ENCODE measurements at places on chromosomes 5 and 9.

- no peak for DNase-seq
Observed at GRCh38 chr5:133687212-133688061, 75.1 kb upstream of the FSTL4 start.

DNA sequence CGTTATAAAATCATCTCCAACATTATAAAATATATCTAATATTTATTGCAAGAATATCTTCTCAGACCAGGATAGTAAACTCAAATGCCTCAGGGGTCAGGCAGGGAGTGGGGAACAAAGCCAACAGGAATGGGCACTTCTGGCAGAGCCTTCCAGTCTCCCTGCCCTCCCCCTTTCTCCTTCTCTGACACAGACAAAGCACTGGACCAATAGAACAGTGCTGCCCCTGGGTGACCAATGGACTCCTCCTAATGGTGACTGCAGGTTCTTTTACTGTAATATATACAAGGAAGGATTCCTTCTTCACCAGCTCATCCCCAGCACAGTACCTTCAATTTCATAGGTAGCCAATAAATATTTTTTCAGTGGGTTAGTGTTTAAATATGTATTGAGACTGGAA lies 31.1 kb upstream of the MAMDC2 start:
- DNase-seq = no peak

GRCh38 chr9:127865645-127866464 lies 11.4 kb upstream of the ENG start:
- DNase-seq = no peak

DNA sequence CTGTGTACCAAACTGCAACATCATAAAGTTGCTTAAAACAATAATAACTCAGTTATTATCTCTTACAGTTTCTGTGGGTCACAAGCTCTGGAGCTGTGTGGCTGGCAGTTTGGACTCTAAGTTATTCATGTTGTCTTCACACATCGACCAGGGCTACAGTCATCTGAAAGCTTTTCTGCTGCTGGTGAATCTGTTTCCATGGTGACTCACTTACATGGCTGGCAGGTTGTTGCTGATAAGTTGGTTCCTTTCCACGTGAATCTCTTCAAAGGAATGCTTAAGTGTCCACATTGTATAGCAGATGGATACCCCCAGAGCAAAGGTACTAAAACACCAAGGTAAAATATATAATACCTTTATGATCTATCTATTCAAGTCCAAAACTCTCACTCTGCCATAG lies 44.8 kb upstream of the CYLC2 start:
- no peak for DNase-seq

- DNase-seq = no peak
Observed at GRCh38 chr5:65708145-65708544, 13.8 kb downstream of the SGTB start.

DNA sequence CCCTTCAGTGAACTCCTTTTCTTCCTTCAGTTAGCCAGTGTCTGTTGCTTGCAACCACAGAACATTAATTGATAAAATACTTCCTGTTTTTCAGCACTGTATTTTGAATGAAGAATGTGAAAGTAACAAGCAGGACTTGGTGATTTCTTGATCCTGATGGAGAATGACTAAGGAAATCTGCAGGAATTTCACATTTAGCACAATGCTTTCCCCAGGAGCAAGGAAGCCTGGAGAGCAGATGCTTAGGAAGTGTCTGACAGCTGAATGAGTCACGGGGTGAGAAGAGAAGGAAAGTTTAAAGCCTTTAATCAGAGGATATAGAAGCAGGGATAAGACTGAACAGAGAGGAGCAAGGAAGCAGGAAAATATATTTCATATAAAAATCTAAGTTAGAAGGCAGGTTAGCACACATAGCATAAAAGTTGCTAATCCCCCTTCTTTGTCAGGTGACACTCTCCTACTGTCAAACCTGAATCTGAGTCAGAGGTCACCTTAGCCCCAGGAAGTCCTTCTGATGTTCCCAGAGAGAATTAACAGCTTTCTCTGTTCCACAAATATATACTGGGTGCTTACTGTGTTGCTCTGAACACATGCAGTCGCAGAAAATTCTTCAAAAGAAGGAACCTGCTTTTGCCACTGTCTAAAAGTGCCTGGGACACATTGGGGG lies 59.7 kb downstream of the GNA14 start:
- DNase-seq = peak; percentile 51

DNA sequence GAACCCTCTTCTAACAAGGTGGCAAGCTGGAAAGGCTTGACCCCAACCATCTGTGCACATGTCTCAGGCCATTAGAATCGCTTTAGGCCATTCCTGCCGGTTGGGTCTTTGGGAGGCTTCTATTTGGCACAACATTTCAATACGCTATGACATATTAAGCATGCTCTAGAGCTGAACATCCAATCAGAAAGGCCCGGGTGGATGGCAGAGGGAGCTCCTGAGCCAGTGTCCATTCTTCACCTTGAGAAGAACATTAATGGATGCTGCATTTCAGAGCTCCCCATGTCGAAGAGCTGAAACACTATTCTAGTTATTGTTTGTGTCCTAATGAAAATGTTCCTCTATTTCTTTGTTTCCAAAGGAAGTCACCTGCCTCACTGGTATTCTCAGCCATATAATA lies 12.8 kb downstream of the SPATA9 start:
- no peak for DNase-seq

- no peak for DNase-seq
Observed at GRCh38 chr5:80790698-80791097, 135.9 kb upstream of the DHFR start.

DNA sequence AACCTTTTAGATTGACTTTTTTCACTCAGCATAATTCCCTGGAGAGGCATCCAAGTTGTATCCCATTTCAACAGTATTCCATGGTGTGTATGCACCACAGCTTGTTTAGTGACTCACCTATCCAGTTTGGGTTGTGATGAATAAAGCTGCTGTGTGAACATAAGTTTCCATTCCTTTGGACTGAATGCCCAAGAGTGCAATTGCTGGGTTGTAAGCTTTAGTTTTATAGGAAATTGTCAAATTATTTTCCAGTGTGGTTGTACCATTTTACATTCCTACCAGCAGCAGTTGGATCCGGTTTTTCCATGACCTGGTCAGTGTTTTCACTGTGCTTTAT lies 60.9 kb upstream of the TMED7 start:
- DNase-seq = peak; percentile 14

GRCh38 chr5:129977810-129978209 lies 73.5 kb downstream of the CHSY3 start:
- no peak for DNase-seq

DNA sequence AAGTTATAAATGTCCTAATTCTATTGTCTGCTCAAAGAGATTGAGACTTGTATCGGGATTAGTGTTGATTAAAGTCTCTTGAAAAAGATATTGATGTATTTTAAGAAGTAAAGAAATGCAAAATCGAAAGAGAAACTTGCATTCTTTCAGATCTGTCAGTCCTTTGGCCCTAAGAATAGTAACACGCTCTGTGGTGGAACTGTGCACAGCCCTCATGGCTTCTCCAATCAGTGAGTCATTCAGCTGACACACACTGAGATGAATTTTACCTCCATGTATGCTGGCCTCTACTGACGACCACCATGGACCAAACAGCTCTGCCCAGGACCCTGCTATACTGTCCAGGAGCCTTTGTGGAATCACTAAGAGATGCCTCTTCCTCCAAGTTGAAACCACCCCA lies 232.4 kb downstream of the ESM1 start:
- DNase-seq = no peak

DNA sequence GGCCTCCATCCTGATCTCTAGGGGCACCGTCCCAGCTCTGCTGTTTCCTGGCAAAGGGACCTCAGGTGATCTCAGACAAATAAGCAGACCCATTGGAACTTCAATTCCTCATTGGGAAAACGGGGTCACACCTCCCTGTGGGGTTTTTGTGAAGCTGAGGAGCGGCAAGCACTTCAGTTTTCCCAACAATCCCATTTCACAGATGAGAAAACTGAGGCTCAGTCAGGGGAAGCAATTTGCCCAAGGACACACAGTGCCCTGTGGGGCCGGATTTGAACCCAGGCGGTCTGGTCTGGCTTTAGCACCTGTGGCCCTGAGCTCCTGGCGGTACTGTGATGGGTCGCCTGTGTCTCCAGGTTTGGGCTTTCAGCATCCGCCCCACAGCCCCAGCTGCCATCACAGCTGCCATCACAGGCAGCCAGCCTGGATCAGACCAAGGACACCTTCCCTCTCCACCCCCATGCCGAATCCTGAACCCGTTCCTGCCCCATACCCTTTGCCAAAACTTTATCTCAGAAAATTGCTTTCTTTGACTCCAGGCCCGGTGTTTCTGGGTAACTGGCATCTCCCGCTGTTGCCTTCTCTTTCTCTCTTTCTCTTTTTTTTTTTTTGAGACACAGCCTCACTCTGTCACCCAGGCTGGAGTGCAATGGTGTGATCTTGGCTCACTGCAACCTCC lies 26.4 kb downstream of the NCS1 start:
- no peak for DNase-seq

DNA sequence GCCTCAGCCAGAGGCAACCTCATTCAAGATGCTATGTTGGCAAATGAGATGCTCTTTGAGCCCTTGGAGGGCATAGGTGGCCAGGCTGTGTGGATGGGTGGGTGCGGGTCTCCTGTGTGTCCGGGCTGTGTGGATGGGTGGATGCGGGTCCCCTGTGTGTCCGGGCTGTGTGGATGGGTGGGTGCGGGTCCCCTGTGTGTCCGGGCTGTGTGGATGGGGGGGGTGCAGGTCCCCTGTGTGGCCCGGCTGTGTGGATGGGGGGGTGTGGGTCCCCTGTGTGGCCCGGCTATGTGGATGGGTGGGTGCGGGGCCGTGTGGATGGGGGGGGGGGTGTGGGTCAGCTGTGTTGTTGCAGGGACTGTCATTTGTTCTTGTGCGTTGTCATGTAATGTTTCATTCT lies 136.6 kb upstream of the COL5A1 start:
- no peak for DNase-seq

DNA sequence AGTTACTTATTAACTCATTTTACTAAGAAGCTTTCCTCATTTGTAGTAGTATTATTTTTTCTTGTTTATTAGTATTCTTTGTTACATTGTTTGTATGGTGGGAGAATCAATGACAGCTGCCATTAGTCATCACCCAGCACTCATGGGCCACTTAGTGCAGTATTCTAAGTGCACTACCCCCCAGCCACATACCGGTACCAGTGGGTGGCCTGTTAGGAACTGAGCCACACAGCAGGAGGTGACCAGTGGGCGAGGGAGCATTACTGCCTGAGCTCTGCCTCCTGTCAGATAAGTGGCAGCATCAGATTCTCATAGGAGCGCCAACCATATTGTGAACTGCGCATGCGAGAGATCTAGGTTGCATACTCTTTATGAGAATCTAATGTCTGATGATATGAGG lies 24.2 kb upstream of the CAMLG start:
- DNase-seq = no peak

GRCh38 chr5:113050721-113051382 lies 74.3 kb downstream of the DCP2 start:
- no peak for DNase-seq

- no peak for DNase-seq
Observed at GRCh38 chr5:107153283-107153682, 517.5 kb downstream of the EFNA5 start.

DNA sequence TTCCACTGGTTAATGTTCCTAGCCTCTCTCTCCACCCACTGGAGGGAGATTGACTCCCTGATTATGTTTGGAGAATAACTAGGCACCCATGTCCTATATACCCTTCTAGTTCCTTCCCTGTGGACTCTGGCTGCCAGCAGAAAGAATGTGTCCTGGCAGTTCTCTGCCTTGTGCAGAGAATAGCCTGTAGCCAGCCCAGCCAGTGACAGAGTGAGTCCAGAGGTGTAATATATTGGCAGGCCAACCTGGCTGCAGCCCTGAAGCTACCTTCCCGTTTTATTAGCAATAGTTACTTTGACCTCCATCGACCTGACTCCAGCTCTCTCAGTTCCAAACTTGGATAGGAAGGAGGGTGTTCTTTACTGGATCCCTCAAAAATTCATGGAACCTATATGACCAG lies 8.1 kb downstream of the SETD9 start:
- no peak for DNase-seq

- no peak for DNase-seq
Observed at GRCh38 chr5:105032917-105033316, 1470.3 kb upstream of the NUDT12 start.

DNA sequence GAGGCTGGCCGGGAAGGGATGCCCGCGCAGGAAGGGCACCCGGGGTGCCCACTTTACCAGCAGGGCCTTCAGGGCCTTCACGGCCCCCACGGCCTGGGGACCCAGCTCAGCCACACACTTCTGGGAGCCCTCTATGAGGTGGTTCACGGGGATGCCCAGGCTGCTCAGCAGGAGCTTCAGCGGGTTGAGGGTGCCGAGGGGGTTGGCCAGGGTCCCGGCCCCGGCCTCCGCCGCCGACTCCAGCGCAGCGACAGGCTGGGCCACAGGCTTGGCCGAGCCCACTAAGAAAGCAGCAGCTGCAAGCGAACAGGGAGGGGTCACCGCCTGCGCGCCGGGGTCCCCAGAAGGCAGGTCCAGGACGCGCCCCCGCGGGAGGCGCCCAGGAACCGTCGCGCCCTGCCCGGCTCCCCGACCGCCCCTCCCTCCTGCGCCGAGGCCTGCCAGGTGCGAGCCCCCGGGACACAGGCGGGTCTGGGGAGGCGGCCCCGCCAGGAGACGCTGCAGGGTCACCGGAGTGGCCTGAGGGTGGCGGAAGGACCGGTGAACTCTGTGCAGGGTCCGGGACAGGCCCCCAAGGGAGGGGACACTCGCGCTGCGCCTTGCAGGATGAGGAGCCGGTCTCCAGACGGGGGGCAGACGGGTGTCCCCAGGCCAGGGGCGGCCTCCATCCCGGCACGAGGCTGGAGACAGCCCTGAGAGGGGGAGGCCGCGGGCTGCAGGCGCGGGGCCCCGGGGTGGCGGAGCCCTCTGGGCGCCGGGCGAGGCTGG lies 572 bp downstream of the SCGB3A1 start:
- DNase-seq = no peak

DNA sequence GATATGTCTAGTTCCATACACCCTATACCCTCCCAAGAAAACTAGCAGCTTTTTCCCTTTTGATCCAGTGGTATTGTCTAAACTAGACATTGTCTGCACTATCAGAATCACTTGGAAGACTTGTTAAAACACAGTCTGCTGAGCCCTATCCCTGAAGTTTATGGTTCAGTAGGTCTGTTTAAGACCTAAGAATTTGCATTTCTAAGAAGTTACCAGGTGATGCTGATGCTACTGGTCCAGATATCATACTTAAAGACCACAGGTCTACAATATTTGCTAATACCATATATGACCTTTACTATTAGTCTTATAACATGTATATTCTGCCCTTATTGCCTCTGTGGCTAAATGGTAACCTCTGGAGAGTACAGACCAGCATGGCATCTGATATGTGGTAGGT lies 23.3 kb downstream of the SKIC3 start:
- DNase-seq = no peak

DNA sequence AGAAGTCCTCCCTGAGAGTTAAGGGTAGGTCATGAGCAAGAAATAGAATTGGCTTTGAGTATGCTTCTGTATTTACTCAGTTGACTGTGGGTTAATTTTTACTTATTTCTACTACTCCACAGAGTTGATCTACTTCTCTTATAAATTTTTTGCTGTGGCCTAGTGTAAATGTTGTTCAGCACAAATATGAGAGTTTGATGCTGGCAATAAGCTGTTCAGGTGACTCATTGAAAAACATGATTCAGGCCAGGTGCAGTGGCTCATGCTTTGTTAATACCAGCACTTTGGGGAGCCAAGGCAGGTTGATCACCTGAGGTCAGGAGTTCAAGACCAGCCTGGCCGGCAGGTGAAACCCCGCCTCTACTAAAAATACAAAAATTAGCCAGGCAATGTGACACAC lies 4.5 kb upstream of the CDK7 start:
- DNase-seq = no peak
